Stimulated activated CD4-positive, alpha-beta T cell treated with anti-CD3 and anti-CD28 coated beads, Interleukin-1b, Interleukin-23, amount 100 ng/mL, for 1 hour (primary cell): ENCODE measurements at places on chromosomes 1 and 21.

DNA sequence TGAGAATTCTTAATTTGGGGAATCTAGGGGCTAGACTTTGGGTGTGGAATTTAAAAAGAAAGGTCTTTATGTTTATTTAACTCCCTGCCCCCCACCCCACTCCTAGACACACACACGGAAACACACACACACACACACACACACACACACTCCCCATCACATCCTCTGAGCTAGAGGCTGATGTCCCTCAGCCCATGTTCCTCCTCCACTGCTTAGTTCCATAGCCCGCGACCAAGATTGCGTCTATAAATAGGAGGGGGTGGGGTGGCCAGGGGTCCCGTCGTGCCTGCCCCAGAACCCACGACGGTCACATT lies 655 bp upstream of the KIRREL1 start:
- no peak for DNase-seq

DNA sequence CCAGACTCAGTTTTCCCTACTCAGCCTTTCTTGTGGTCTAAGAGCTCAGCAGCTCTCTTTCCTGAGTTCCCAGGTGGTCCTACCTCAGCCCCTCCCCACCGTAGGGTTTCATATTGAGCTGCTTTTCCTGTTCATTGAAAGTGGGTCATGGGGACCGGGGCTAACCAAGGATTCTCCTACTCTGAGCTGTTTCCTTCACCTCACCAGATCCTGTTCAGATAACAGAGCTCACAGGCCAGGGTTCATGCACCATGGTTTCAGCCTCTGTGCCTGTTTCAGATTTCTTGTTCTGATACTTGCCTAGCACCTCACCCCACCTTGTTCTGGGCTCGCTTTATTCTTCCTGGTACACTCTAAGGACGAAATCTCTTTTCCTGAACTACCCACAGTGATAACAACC lies 8.5 kb downstream of the UBQLN4 start:
- DNase-seq, result no peak

GRCh38 chr1:33099290-33100118 lies 18.6 kb downstream of the AZIN2 start:
- peak; percentile 34 for DNase-seq

DNA sequence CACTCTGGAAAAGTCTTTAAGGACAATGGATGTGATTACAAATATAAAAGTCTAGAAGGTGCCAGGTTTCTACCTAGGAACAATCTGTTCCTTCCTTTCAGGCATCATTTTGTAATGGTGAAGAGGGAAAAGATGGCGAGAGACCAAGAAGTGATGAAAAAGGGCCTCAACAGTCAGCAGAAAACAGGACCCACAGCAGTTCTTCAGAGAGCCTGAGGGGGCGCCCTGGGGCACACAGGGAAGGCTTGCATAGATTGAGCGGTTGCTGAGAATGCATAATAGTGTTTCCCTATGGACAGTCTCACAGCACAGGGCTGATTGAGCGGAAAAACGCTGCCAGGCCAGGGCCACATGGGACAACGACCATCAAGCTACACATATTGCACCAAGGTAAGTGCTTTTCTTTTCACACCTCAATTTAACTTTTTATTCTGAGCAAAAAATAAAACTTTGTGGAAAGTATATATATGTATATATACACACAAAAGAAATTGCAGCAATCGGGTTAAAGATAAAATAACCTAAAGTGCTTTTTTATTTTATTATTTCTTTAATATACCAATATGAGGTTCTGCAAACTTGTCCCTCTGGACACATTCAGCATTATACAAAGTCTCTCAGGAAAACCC lies 3.1 kb upstream of the YRDC start:
- DNase-seq, result peak; percentile 28

GRCh38 chr1:224707843-224708725 lies 92.0 kb downstream of the CNIH3 start:
- DNase-seq, result no peak

GRCh38 chr21:39650306-39650705 lies 37.6 kb downstream of the B3GALT5 start:
- DNase-seq, result no peak

DNA sequence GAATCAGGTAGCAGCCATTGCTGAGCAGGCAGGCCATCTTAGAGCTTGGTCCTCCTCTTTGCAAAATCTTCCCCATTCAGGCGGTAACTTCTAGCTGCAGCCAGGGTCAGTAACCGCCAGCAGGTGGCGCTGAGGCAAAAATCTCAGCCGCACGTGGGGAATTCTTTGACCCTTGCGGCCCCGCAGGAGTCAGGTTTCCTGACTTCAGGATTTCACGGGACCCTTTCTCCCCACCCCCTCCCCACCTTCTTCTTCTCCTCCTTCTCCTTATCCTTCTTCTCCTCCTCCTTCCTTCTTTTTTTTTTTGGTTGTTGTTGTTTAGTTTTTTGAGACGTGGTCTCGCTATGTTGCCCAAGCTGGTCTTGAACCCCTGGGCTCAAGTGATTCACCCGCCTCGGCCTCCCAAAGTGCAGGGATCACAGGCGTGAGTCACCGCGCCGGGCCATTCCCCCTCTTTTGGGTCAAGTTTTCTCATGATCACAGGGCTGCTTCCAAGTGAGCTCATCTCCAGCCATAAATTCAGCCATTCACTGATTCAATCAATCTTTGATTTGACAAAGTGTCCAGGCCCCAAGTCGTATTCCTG lies 33.4 kb upstream of the TENT5B start:
- DNase-seq, result peak; percentile 12

GRCh38 chr1:183546427-183546826 lies 43.8 kb downstream of the NCF2 start:
- DNase-seq, result no peak

DNA sequence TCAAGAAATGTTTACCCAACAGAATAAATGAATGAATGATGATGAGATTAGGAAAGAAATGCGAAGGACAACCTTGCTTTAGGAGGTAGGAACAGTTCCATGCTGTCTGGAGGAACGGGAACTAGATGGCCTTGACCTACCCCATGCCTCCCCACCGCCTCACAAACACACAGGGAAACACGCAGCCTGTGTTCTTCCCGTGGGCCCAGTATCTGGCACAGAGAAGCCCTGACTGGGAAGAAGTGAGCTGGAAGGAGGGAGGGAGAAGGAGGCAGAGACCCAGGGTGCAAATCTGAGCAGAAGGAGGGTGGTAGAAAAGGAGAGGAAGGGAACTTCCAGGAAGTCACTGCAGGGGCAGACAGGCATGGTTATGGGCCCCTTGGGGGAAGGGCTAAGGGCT lies 3.5 kb upstream of the ADORA1 start:
- no peak for DNase-seq

DNA sequence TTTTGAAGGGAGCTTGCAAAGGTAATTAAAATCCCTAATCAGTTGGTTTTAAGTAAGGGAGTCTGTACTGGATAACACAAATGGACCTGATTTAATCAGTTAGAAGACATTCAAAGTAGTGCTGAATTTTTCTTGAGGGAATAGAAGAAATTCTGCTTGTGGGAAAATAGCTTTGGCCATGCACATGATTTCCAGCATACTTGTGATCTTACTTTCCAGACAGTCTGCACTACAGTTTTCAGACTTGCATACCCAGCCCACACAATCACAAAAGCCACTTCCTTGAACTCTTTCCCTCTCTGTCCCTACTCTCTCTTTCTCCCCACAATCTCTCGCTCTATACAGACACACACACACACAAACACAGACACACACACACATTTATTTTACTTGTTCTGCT lies 852.1 kb downstream of the PLA2G4A start:
- DNase-seq, result no peak

GRCh38 chr1:211551638-211552460 lies 27.1 kb downstream of the SLC30A1 start:
- no peak for DNase-seq

DNA sequence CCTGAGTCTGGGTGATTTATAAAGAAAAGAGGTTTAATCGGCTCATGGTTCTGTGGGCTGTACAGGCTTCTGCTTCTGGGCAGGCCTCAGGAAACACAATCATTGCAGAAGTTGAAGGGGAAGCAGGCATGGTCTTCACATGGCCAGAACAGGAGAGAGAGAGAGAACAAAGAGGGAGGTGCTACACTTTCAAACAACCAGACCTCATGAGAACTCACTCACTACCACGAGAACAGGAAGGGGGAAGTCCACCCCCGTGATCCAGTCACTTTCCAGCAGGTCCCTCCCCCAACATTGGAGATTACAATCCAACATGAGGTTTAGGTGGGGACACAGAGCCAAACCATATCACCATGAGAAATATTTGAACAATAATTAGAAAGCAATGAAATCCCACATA lies 222.9 kb downstream of the FAM72C start:
- no peak for DNase-seq

DNA sequence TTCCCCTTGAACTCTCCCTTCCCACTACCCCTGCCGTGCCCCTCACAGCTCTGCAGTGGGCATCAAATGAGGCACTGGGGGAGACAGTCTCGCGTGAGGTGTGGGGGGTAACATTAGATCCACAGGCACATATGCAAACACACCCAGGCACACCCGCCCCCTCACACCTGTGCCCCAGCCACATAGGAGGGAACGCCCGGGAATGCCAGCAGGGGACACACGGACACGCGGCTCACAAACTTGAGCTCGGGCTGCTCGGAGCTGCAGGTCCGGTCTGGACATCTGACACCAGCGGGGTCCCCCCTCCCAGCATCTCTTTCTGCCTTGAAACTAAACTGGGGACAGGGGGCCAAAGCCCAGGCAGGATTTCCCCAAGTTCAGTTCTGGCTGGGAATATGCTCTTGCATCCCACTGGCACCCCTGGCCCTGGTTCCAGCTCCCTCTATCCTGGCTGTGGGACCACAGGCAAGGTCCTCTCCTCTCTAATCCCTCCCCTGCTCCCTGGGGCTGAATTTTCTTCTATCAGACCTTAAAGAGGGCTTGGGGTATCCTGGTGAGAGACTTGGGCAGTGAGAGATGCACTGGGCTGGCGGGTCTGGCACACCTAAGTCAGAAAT lies 30.6 kb downstream of the CDCP2 start:
- no peak for DNase-seq

DNA sequence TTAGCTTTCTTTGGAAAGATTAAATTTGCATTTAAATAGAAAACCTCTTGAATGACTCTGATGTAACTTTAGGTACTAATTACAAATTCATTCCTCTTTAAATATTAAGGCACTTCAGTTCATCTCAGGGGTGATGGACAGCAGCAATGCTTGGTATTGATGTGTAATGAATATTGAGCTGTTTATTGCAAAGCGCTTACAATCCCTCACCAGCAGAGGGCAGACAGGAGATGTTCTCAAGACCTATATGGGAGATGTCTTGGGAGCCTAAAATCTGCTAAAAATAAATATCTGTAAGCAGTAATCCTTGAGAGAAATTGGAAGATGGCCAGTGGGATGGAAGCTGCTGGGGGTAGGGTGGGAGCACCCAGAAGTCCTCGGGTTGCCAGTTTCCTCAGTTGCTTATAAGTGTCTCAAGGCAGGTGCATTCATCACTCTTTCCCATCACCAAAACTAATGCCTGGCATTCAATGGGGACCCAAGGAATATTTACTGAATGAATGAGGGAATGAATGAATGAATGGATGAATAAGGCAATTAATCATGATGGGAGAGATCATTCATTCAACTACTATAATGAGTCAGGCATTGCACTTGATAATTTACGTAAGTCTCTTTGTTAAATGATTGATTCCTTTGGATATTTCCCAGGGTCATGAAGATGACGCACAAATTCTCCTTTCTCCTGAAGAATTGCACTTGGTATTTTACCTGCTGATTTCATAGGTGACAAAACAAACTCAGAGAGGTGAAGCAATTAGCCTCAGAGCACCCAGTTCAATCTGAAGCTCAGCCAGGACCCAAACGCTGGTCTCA lies 2.3 kb downstream of the KLHDC8A start:
- DNase-seq, result peak; percentile 24

GRCh38 chr21:36858320-36858957 lies 108.0 kb downstream of the HLCS start:
- no peak for DNase-seq
